NCI-H510A treated with DMSO at 0.1 percent for 48 hours (cell line): ENCODE measurements at places on chromosomes 16 and 17.
A peak's percentile ranks its signal among the peaks of the same experiment; 100 is the strongest.

- peak; percentile 56 for DNase-seq
Observed at GRCh38 chr17:21039839-21040575, 2.8 kb downstream of the USP22 start.

DNA sequence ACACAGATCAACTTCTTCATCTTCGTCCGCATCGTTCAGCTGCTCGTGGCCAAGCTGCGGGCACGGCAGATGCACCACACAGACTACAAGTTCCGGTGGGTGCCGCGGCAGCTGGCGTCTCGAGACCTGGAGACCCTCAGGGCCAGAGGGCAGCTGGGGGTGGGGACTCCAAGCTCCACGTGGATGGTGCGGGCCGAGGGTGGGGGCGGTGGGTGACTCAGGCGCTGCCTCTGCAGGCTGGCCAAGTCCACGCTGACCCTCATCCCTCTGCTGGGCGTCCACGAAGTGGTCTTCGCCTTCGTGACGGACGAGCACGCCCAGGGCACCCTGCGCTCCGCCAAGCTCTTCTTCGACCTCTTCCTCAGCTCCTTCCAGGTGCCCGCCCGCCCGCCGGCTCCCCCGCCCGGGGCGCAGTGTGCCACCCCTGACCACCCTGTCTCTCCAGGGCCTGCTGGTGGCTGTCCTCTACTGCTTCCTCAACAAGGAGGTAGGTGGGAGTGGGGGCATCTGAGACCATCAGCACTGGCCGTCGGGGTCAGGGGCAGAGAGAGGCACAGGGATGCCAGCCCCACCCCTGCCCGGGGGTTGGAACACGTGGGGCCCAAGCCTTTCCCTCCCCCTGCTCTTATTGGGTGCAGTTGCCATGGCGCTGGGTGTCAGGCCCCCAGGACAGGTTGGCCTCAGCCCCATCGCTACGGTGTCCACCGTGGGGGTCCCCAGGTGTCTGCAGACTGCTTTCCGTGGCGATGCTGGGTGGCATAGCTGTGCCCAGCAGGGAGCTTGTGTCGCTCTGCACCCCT is 8.8 kb downstream of the GCGR start:
- DNase-seq = no peak

- DNase-seq = no peak
Observed at GRCh38 chr16:27177031-27177774, 26.1 kb upstream of the KDM8 start.

- no peak for DNase-seq
Observed at GRCh38 chr17:44273607-44274006, 5.7 kb upstream of the SLC4A1 start.

GRCh38 chr16:16096121-16096857 is 127.0 kb downstream of the ABCC6 start:
- DNase-seq = peak; percentile 71

DNA sequence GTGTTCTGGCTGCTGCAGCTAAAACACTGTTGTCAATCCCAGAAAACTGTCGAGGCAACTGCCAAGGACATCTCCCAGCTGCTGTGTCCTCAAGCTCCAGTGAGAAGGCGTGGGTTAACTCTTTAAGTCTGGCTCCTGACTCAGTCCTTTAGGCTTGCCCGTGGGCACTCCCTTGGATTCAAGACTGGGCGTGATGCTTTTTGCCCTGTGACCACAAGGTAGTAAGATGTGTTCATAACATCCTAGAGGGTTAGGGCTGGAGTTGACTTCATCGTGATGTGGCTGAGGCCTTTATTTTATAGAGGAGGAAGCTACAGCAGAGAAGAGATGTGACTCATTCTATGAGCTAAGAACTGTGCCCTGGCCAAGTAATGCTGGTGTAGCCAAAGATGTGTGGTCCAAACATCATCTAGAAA is 50.9 kb upstream of the TEKT3 start:
- DNase-seq = no peak

- DNase-seq = no peak
Observed at GRCh38 chr17:41686281-41686680, 2.4 kb upstream of the EIF1 start.

DNA sequence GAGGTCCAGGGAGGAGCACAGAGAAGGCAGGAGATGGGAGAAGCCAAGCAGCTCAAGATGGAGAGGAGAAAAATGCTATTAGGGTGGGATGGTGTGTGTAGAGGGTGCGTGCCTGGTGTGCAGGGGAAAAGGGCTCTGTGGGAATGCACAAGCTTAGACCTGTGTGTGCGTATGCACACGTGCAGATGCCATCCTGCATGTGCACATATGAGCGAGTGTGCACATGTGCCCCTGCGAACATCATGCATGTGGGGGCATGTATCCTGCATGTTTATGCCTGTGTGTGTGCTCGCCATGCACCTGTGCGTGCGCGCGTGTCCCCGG is 438 bp upstream of the KCNJ12 start:
- no peak for DNase-seq

- no peak for DNase-seq
Observed at GRCh38 chr16:85988723-85989313, 89.9 kb downstream of the IRF8 start.

DNA sequence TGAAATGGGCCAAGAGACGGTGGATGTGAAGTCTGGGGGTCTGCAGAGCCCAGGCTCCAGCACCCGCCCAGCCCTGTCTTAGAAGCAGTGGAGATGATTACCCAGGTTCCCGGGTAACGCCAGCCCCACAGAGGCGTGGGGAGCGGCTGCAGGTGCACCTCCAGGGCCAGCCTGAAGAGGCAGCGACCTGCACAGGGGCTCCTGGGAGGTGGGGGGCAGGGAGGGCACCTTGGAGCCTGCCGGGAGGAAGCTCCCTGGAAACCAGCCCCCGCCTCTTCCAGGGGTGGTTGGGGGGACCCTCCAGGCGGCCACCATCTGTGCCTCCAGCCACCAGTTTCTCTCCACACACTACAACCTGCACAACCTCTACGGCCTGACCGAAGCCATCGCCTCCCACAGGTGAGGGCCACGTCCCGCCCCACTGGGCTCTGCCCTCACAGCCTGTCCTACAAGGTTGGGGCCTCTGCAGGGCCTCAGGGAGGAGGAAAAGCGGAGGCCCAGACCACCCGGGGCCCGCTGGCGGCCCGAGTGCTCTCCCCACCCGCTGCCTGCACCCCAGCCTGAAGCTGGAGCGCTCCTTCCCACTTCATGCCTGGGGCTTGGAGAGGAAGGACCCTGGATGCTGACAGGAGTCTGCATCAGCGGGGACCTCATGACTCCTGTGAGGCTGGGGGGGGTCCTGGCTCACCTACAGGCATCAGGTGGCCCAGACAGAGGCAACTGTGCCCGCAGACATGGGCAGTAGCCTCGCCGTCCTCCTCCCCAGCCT is 10.5 kb downstream of the GAA start:
- no peak for DNase-seq

GRCh38 chr17:60388742-60389141 is 3.2 kb downstream of the USP32 start:
- no peak for DNase-seq

DNA sequence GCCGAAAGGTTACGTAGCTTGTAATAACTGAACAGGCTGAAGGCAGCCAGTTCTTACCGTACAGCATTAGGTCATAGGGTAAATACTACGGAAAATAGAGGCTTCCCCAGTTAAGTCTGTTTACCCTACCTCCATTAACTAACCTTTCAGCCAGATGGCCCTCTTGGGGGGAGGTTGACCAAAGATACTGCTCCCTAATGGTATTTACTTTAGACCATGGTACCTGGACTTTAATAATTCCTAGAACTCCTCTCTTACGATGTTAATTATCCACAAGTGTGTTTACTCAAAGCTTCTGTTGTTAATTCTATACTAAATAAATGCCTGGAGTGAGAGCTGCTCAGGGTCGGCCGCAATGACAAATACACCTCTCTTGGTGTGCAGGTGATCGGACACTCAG is 9.8 kb upstream of the ADAT1 start:
- peak; percentile 76 for DNase-seq

GRCh38 chr17:41894791-41895331 is 23.9 kb downstream of the ACLY start:
- DNase-seq = no peak

GRCh38 chr16:62638324-62638911 is 602.2 kb upstream of the CDH8 start:
- no peak for DNase-seq

DNA sequence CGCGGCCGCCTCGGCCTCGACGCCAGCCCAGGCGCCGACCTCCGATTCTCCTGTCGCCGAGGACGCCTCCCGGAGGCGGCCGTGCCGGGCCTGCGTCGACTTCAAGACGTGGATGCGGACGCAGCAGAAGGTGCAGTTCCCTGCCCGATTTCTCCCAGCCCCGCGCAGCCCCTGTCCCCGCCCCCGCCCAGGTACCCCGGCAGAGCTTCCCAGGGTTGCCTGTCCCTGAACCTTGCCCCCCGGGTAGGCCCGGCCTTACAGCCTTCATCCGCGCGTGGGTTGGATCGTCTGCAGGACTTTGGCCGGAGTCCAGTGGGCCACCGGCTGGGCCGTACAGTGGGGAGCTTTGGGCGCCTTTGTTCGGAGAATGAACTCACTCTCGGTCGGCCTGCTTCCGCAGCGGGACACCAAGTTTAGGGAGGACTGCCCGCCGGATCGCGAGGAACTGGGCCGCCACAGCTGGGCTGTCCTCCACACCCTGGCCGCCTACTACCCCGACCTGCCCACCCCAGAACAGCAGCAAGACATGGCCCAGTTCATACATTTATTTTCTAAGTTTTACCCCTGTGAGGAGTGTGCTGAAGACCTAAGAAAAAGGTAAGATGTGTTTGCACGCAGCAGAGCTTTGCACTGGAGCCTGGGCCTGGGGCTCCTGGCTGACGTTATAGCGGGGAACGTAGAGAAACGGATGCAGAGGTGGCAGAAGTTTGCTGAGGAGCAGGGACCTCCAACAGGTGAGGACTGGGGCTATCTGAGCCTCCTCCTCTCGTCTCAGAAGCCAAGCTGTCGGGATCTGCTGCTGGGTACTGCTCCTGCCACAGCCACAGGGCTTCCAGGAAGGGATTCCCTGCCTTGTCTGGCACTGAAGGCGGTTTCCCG is 593 bp downstream of the GFER start:
- no peak for DNase-seq

DNA sequence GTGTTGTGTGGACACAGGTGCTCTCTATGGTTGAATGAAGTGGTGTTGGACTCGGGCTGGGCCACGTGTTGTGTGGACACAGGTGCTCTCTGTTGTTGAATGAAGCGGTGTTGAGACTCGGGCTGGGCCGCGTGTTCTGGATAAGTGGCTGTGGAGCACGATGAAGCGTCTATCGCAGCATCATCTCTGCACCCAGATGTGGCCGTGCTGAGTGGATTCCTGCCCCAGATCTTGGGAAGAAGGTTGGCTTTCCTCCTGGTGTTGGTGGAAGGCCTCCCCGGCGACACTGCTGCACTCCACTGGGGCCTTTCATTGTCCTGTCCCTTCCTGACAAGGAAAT is 69.1 kb downstream of the RPTOR start:
- peak; percentile 95 for DNase-seq

- no peak for DNase-seq
Observed at GRCh38 chr17:82583720-82584234, 64.2 kb downstream of the FOXK2 start.

DNA sequence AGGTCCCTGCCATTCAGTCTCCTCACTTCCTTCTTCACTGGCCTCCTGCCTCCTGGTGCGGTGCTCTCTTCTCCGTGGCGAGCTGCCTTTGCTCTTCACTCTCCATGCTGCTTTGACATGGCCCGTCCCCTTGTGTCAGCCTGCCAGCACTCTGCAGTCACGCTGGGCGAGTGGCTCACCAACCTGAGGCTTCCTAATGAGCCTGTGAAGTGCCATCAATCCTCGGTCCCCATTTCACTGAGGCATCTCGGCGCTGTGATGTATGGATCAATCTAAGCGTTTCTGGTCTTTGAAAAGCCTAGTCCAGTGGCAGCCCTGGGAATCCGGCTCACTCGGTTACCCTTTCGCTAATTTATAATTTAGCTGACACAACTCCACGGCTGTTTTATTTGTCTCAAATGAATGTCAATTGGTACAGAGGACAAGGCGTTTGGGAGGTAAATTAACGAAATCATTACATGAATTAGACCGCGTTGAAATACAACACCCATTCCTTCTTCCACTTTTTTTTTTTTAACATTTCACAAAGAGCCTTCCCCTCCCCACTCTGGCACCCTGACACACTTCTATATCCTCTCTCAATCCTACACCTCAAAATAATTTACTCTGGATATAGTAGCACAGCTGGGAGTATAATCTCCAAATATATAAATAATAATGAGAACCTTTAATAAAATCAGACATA is 610.7 kb downstream of the TMEM114 start:
- no peak for DNase-seq

- DNase-seq = no peak
Observed at GRCh38 chr16:71635632-71636031, 9.6 kb downstream of the MARVELD3 start.

GRCh38 chr17:74282587-74283370 is 8.7 kb downstream of the DNAI2 start:
- DNase-seq = no peak

- DNase-seq = peak; percentile 63
Observed at GRCh38 chr16:21656795-21657768, 4.7 kb upstream of the IGSF6 start.

DNA sequence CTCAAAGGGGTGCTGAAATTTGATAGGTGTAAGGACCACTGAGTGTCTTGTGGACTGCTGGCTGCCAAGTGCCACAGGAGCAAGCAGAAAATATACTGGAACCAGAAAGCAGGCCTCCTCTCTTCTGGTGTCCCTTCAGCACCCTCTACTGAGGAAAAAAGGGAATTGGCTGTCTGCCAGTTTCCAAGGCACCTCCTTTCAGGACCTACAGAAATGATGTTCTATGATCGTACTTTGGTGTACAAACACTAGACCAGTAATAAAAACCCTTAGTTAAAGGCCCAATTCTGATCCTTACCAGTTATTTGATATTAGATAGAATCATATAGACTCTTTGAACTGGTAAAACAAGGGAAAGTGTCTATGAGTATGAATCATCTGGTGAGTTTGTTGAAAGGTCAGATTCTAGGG is 35.8 kb upstream of the BCAS3 start:
- peak; percentile 95 for DNase-seq

DNA sequence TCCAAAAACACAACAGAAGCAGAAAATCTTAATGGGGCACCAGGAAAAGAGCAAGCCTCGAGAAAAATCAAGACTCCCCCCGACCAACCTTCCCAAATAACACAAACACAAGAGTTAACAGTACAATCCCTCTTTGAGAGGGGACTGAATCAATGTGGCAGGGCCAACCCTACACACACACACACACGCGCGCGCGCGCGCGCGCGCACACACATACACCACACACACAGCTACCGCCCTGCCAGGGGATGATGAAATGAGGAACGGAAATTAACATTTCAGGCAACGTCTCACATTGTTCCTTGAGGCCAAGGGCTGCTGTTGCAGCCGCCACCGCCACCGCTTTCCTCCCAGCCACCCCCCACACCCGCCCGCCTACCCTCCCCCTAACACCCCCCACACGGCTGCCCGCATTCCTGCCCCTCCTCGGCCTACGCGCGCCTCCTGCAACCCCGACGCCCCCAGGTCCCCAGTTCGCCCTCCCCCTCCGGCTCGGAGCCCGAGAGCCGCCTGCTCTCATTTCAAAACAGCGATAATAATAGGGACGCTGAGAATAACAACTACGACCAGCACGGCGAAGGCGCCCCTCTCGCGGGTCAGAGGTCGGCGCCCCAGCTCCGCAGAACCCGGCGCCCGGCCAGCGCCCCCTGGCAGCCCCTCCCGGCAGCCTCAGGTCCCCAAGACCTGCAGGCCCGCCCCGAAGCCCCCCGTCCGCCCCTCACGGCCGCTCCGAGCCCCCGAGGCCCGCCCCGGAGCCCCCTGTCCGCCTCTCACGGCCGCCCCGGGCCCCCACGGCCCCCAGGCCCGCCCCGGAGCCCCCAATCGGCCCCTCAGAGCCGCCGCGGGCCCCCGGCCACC is 1.1 kb downstream of the ANKRD11 start:
- DNase-seq = no peak
